Glomerular endothelial cell (primary cell): ENCODE measurements at places on chromosomes 6 and 20.

- DNase-seq: no peak
Observed at GRCh38 chr20:44533928-44534327, 12.1 kb upstream of the SERINC3 start.

DNA sequence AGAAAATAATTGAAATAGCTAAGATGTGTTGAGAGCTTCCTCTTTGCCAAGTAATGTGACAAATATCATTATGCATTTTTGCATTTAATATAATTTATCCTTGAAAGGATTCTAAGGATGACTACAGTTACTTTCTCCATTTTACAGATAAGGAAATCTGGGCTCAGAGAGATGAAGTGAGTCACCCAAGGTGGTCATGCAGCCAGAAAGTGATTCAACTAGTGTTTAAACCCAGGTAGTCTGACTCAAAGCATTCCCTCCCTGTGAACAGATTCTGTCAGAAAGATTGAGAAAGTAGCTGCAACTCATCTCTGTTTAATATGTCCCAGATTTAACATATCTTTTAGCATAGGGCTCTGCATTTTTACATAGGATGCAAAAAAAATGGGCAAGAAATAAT is 28.1 kb downstream of the NRSN1 start:
- no peak for DNase-seq

DNA sequence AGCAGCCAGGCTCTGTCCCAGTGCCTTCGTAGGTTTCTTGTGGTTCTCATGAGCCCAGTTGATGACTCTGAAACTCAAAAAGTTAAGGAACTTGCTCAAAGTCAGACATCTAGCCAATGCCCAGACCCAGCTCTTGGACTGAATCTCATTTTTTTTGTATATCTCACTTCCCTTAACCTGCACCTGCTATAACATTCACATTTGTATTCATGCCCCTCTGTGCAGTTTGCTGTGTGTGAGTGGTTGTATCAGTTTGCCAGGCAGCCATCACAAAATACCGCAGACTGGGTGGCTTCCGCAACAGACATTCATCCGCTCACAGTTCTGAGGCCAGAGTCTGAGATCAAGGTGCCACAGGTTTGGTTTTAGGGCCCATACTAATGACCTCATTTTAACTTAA is 49.9 kb downstream of the IPCEF1 start:
- no peak for DNase-seq

- DNase-seq: no peak
Observed at GRCh38 chr6:142373268-142374090, 71.7 kb downstream of the ADGRG6 start.

GRCh38 chr6:160102956-160103824 is 18.4 kb upstream of the SLC22A1 start:
- DNase-seq: no peak

GRCh38 chr20:34706912-34707784 is 3.0 kb downstream of the TP53INP2 start:
- no peak for DNase-seq

DNA sequence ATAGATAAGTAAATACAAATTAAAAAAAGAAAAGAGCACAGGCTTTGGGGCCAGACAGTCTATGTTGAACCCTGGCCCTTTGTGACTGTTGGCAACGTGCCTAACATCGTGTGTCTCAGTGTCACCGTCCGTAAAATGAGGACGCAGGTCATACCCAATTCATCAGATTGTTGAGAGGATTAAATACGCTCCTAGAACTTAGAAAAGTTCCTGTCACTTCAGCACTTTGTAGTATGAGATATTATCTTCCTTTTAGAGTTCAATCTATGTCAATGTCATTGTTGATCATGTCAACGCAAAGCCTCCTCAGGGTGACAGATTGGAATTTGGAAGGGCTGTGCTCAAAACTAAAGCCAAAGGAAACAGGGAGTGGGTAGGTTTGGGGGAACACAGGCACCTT is 21.7 kb downstream of the SERPINB1 start:
- no peak for DNase-seq

DNA sequence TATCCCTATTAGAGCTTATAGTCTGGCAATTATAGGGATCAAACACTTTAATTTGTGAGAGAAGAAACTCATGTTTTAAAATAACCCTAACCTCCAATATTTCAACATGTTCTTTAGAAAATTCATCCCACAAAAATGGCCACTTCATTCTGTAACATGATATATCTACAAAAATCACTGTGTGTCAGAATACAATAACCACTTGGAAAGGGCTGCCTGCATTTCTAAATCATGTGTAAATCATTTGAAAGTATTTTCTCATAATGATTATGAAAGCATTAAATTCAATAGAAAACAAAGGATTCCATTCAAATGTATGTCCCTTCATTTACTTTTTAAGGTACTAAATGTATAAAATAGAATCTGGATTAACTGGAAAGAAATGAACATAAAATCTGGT is 101.4 kb upstream of the NHSL1 start:
- DNase-seq: no peak

DNA sequence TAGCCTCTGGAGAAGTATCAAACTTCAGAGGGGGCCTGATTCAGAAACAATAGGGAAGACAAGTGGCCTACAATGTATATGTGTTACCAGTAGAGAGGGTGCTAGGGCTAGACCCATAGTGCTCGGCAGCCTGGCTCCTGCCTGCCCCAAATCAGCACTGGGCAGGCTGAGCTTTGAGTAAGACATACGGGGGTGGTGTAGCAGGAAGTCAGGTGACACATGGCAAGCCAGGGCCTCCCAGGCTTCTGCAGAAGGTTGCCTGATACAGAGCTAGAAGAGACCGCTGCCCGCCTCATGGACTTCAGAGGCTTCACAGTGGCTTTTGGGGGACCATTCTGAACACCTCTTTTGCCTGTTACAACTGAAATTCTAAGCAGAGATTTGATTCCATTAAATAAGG is 43.4 kb downstream of the RALY start:
- no peak for DNase-seq
